ENCODE measurements at places on chromosomes 5 and 9. TPM values are rescaled to one million over a fixed set of nuclear protein-coding genes. Genes with fewer than 3 reads are reported as not detected.

DNA sequence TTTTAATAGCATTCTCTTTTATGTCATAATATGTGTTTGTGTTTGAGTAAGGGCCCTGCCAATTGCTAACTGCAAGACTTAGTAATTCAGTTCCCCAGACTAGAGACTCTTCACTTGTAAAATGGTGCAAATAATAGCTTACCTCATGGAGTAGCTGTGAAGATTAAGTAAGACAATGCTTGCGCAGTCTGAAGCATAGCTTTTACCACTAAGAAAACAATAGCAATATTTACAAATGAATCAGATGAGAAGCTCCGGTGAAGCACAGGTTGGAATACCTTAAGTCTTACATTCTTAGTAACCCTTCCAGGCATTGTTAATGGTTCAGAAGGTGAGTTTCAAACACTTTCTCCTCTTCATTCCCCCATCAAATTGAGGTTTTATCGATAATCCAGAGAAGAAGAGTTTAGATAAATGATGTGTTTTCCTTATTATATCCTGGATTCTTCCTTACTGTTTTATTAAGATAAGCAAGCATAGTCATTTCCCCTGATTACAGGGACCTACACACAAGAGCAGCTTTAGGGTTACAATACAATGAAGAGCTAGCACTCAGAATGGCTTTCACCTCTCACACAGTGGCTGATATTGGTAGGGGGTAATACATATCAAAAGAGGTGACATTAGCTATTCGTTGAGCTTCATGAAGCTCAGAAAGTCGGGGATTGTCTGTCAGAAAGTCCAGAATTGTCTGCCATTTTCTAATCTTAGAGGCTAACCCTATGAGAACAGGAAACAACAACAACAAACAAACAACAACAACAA lies 96.4 kb upstream of the EDIL3 start:
- H3K36me3 ChIP-seq: no peaks in the 10 kb centered on the region
- no peak overlapping the region for H3K27ac ChIP-seq
- H3K4me3 ChIP-seq: no peak overlapping the region
- H3K4me1 ChIP-seq: no peaks in the 10 kb centered on the region

GRCh38 chr5:126437721-126438120 lies 14.5 kb downstream of the GRAMD2B start:
- H3K27me3 ChIP-seq: no peaks in the 10 kb centered on the region
- no peak overlapping the region for H3K27ac ChIP-seq
- H3K4me1 ChIP-seq: peaks cover 14% of the 10 kb centered on the region

DNA sequence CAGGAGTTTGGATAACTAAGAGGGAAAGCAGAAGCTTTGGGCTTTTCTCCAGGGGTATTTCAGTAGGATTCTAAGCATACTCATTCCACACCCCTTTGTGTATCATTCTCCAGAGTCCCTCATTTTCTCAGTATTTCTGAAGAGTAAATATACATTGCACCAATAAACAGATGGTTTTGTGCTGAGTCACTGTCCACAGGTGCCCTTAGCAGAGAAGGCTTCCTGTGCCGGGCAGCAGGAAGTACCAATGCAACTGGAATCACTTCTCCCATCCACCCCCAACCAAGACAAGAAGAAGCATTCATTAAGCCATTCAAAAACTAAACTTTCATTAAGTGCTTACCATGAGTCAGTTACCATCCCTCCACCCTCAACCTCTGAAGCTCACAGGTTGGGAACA lies 3.6 kb upstream of the CCNJL start:
- H3K4me3 ChIP-seq: no peak overlapping the region
- no peaks in the 10 kb centered on the region for H3K27me3 ChIP-seq
- H3K27ac ChIP-seq: peak overlapping the region; percentile 9

The EHMT1 gene
- total RNA-seq: 91.2 TPM

- DNase-seq: no peak
- no peaks in the 10 kb centered on the region for H3K4me1 ChIP-seq
- H3K36me3 ChIP-seq: no peaks in the 10 kb centered on the region
- no peak overlapping the region for H3K27ac ChIP-seq
Observed at GRCh38 chr5:143717400-143717799, 94.6 kb upstream of the HMHB1 start.

DNA sequence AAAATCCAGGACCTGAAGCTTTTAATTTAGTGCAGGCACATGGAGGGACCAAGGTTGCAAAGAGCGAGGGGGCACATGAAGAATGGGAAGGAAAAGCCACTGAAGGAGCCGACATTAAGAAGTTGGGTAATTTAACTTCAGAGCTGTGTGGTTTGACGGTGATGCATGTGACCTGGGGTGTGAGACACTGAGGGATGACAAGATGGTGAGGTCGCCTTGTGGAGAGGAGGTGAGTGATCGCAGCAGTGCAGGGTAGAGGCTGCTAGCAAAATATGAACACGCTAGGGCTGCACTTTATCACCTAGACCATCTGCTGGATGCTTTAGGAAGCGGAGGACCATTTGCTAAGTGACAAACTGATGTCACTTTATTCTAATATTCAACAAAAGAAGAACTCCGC lies 339.0 kb upstream of the KIF2A start:
- no peaks in the 10 kb centered on the region for H3K36me3 ChIP-seq
- H3K27ac ChIP-seq: no peak overlapping the region
- H3K27me3 ChIP-seq: no peaks in the 10 kb centered on the region
- no peak overlapping the region for H3K4me3 ChIP-seq

DNA sequence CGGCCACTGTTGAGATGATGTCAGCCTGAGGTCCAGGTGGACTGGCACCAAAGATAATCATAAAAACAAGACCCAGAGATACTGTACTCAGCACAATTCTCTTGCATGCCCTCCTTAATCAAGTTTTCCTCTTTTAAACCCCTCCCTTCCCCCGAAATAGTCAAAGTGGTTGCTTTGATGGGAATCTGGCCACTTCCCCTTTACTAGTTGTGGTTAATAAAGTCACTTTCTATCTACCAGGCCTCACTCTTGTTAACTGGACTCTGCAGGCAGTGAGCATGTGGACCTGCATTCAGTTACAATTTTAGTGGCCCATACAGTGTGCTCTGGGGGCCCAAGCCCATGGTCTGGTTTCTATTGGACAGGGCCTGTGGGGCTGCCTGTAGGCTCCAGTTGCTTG lies 17.5 kb downstream of the FBP2 start:
- H3K27me3 ChIP-seq: no peaks in the 10 kb centered on the region
- no peaks in the 10 kb centered on the region for H3K4me1 ChIP-seq
- no peaks in the 10 kb centered on the region for H3K36me3 ChIP-seq

DNA sequence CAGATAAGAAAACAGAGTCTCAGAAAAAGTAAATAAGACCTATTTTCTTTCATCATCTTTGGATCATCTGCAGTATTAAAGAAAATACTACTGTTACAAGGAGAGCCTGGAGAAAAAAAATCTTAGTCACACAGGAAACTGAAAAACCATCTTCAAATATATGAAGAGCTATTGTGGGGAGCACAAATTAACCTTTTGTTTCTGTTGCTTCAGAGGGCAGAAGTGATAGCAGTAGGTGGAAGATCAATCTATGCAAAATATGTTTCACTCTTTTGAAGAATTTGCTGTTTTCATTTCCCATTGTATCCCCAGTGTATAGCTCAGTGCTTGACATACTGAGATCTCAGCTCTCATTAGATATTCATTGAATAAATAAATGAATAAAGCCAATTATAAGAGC lies 13.1 kb upstream of the CEMIP2 start:
- H3K4me3 ChIP-seq: no peak overlapping the region
- no peaks in the 10 kb centered on the region for H3K36me3 ChIP-seq
- no peak overlapping the region for H3K27ac ChIP-seq
- no peaks in the 10 kb centered on the region for H3K27me3 ChIP-seq
- no peaks in the 10 kb centered on the region for H3K4me1 ChIP-seq

DNA sequence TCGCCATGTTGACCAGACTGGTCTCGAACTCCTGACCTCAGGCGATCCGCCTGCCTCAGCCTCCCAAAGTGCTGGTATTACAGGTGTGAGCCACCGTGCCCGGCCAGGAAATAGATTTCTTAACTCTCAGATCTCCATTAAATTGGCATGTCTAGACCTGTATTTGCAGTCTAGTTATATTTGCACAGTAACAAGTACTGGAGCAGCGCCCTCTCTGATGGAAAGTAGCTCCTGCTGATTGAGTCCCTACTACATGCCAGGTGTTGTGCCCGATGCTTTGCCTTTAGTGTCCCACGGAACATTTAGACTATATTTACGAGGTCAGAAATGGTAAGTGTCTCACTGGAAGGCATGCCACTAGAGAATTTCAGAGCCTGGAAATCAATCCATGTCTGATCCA lies 15.8 kb upstream of the TMED9 start:
- no peaks in the 10 kb centered on the region for H3K4me1 ChIP-seq
- no peaks in the 10 kb centered on the region for H3K36me3 ChIP-seq
- H3K4me3 ChIP-seq: no peak overlapping the region

DNA sequence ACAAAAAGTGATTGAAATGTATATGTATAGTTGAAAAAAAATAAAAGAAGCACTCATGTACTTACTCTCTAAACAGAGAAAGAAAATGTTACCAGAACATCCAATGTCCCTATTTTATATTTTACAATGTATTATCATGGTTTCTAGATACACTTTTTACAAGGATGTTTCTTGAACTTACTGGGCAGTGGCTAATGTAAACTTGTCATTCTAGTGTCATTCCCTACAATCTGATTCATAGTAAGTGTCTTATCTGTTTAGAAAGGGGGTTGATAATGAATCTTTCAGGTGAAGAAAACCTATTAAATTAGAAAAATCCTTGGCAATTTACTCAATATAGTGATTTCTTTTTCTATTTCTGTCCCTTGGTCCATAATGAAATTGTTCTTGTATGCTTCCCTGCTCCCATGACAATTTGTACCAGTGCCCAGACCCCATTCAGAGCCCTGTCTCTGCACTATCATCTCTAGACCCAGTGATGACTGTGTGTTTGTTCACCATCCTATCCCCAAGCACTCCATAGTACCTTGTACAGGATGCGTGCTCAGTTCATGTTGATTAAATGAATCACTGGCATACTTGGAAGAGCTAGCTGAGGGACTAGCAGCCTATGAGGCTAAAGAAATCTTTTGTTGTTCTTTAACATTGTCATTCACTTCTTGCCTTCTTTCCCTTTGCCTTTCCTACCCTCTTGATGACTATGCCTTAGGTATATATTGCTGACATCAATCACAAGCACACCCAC lies 101.2 kb downstream of the HMHB1 start:
- DNase-seq: no peak
- no peaks in the 10 kb centered on the region for H3K27me3 ChIP-seq
- no peak overlapping the region for H3K4me3 ChIP-seq

GRCh38 chr9:129458663-129459546 lies 162.0 kb downstream of the C9orf50 start:
- H3K36me3 ChIP-seq: no peaks in the 10 kb centered on the region
- peak overlapping the region; percentile 55 for H3K4me3 ChIP-seq
- peaks cover 25% of the 10 kb centered on the region for H3K4me1 ChIP-seq

Measured in breast epithelium (tissue), 4 donors.